Smooth muscle cell of the coronary artery (primary cell): ENCODE measurements at places on chromosomes 2 and 18. TPM values are rescaled to one million over a fixed set of nuclear protein-coding genes. Genes with fewer than 3 reads are reported as not detected.

Gene GAL3ST2
- total RNA-seq, result 0.23 TPM in 1 of 2 replicates, not detected in the other

Gene TXNDC2
- total RNA-seq, result not detected in 2 replicates

Gene NGEF
- total RNA-seq, result under 0.01 and 0.38 TPM in 2 replicates

Gene RAPGEF4
- 0.90 and 3.0 TPM in 2 replicates for total RNA-seq

Gene FBXO41
- 0.23 and 0.70 TPM in 2 replicates for total RNA-seq

Gene GREB1
- 0.15 and 2.1 TPM in 2 replicates for total RNA-seq

Gene GPR45
- total RNA-seq, result not detected in 2 replicates

Gene AQP12A
- not detected in 2 replicates for total RNA-seq

Gene KIAA2012
- total RNA-seq, result under 0.01 TPM in 1 of 2 replicates, not detected in the other

Gene SLC5A7
- not detected in 2 replicates for total RNA-seq
